ENCODE measurements at places on chromosomes 6 and 20.

GRCh38 chr6:131789219-131789618 is 18.6 kb upstream of the ENPP1 start:
- DNase-seq = no peak

DNA sequence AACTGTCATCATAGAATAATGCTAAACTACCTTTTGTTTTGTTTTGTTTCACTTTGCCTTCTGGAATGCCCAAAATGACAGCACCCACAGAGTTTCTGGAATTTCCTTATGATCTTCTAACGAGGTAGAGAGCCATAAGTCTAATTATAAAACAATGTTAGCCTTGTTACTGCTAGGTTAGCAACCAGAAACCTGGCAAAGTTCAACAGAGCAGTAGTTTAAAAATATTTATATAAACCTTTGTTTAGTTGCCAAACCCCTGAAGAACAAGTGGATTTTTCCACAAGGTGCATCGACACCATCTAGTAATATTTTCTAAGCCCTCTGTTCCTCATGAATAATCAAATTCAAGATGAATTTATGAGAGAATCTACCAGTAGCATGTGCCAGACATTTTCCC is 27.6 kb upstream of the IPCEF1 start:
- no peak for DNase-seq

DNA sequence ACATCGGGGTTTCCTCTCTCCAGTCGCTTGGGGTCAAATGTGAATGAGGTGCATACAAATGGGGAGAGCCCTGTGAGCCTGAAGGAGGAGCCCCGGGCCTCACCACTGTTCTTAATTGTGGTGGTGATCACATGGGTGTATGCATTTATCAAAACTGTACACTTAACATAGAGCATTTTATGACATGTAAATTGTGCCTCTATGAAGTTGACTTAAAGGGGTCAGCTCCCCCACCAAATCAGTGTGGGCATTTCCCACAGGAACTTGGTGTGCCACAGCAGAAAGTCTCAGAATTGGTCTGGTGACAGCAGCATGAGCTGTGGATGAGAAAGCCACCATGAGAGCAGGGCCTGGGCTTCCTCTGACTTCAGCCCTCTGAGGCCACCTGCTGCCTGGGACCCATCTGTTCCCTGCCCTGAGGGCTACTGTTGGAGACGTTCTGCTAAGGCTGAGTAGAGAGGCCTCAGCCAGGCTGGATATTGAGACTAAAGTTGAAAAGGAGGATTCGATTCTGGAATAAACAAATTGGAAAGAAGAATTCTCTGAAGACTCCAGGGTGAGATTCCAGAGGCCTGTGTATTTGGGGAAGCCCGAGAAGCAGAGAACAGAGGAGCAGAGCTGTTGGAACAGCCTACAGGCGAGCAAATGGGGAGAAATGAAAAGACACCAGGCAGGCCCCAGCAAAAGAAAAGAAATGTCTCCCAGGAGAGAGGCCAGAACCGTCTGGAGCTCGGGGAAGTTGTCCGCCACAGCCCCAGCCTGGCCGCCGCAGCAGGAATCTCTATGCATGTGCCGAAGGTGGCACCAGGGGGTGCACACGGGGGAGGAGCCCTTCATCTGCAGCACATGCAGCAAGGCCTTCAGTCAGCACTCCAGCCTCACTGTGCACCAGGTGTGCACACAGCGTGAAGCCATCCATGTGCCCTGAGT is 37.6 kb upstream of the XRN2 start:
- DNase-seq = no peak

DNA sequence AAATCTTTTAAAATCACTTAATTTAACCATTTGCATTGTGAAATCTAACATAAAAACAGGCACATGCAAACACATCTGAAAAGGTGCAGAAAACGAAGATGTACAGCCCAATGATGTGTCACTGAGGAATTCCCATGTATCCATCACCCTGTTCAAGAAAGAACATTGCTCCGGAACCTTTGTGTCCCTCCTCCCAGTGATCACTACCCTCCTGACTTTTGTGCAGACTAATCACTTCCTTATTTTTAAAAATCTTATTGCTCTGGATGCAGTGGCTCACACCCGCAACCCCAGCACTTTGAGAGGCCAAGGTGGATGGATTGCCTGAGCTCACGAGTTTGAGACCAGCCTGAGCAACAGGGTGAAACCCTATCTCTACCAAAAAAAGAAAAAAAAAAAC is 14.6 kb downstream of the GINS1 start:
- DNase-seq = no peak

DNA sequence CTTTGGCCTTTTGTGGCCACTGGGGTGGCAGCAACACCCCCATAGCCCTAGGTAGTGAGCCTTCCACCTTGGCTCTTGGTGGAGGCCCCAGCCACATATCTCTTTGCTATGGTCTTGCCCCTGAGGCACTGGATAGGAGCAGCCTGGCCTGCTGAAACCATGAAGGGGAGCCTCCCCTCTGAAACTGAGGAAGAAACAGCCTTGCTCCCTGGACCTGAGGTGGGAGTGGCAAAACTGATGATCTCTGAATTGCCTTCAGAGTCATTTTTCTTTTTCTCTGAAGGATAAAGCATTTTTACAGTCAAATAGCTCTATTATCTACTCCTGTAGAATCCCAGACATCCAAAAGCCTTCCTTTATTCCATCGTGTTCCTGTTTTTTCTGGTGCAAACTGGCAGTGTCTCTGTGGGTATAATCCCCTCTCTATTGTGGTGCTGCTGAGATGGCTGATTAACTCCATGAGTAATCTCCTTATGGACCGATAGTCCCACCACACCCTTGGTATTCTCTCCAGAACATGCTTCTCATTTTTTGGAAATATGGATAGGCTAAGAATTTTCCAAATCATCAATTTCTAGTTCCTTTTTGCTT is 22.0 kb upstream of the PRSS35 start:
- DNase-seq = no peak

GRCh38 chr20:36744764-36745191 is 1.1 kb downstream of the NDRG3 start:
- DNase-seq = no peak

- DNase-seq = no peak
Measured at GRCh38 chr6:5249451-5250122, 11.2 kb downstream of the LYRM4 start.

DNA sequence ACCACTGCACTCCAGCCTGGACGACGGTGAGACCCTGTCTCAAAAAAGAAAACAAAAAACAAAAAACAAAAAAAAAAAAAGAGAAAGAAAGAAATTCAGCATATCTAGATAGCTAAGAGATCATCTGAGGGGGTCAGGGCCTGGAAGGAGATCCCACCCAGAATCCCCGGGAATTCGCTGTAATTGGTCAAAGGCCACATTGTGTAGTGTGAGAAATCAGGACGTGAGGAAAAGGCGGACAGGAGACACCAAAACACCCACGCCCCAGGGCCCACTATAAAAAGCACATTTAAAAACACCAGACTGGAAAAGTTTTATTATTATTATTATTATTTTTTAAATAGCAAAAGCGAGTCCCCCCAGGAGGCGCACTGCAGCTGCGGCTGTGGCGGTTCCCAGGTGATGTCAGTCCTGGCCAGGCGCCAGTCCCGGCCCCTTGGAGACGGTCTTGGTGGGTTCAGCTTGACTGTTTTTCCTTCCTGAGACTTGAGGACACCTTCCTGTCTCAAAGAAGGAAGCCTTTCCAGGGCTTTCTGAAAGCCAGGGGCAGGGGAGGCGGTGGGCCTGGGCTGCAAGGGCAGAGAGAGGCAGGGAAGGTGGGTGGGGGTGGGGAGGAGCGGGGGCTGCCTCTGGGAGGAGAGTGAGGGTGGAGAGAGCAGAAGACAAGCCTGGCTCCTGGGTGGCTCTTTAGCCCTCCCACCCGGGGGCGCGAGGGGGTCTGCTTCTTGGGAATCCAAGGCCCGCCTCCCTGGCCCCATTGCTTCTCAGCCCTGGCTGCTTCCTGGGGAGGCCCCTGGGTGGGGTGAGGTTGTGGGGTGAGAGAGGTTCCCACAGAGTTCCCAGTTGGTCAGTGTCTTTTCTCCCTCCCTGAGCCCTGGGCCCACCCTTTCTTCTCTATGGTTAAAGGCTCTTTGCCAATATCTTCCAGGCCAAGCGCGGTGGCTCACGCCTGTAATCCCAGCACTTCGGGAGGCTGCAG is 14.5 kb downstream of the TCF15 start:
- no peak for DNase-seq

GRCh38 chr6:89956182-89956581 is 61.9 kb downstream of the GJA10 start:
- DNase-seq = no peak

GRCh38 chr6:134173366-134173725 is 120.9 kb upstream of the SLC2A12 start:
- no peak for DNase-seq

- no peak for DNase-seq
Measured at GRCh38 chr6:110662490-110663211, 152.6 kb downstream of the CDK19 start.

DNA sequence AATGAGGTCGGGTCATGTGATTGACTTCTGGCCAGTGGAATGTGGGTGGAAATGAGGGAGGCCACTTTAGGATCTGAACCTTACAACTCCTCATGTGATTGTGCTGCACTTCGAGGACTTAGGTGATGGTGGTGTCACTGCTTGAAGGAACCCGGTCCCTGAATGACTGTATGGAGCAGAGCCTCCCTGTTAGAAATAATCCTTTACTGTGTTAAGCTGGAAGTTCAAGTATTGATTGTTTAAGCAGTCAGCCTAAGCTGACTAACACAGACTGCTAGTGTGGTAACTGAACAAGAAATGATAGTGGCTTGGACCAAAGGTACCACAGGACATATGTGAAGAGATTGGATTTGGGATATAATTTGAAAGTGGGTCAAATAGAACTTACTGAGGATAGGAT is 138.0 kb downstream of the OPN5 start:
- DNase-seq = no peak

DNA sequence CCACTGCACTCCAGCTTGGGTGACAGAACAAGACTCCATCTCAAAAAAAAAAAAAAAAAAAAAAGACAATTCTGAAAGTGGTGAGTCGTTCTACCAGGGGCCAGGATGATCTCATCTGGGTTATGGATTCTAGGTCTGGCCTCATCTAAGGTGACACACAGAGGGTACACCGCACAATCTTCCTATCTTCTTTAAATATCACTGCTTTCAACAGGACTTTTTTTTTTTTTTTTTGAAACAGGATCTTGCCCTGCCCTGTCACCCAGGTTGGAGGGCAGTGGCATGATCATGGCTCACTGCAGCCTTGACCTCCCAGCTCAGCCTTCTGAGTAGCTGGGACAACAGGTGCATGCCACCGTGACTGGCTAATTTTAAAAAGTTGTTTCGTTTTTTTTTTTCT is 67.7 kb downstream of the SLC16A10 start:
- no peak for DNase-seq

DNA sequence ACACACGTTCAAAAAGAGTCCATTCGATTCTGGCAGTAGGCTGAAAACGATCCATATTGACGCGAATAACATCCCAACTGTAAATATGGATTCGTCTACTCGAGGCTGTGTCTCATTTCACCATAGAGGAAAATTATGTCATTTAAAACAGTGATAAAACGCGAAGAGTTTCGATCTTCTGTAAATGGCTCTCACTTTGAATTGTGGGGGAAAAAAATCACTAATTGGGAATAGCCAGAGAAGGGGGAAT is 845 bp upstream of the MARCKS start:
- no peak for DNase-seq

DNA sequence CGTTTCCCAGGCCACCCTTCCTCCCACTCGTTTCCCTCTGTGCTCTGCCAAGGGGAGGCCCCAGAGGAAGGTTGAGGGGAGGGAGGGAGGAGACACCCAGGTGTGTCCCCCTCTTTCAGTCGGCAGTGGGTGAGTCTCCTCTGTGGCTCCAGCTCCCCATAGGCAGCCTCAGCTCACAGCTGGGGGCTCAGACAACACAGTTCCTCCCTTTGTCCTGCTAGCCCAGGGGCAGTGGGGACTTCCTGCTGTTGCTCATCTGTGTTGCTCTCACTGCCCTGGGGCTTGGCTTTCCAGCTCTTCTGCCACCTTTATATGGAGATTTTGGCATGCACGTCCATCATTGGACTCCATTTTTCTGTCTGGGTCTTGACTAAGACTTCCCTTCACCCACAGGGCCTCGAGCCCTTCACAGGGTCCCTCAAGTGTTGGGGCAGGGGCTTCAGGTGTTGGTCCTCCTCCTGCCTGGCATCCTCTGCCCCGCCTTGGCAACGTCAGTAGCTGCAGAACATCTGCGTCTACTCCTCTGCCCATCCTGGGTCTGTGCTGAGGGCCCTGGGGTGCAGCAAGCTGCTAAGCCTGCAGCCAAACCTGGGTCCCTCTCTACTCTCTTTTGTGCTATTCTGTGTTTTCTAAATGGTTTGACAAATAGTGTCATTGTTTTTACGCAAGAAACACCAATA is 190.6 kb upstream of the PMEPA1 start:
- no peak for DNase-seq

DNA sequence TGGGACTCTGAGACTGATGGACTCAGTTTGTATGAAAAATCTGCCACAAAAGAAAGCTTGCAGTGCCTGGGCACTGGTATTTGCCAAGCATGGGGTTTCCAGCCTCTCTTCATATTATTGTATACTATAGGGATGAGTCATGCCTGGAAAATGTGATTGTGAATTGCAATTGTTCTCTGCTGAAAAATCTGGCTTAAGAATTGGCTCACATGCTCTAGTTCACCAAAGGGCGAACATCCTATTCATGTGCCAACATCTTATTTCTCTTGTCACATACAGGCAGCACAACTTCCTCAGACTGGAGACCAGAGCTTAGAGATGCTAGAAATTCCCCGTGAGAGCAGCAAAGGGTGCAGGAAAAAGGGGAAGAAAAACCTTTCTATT is 103.6 kb upstream of the KCNK16 start:
- DNase-seq = no peak

GRCh38 chr20:33450867-33451266 is 7.3 kb upstream of the SNTA1 start:
- DNase-seq = no peak

DNA sequence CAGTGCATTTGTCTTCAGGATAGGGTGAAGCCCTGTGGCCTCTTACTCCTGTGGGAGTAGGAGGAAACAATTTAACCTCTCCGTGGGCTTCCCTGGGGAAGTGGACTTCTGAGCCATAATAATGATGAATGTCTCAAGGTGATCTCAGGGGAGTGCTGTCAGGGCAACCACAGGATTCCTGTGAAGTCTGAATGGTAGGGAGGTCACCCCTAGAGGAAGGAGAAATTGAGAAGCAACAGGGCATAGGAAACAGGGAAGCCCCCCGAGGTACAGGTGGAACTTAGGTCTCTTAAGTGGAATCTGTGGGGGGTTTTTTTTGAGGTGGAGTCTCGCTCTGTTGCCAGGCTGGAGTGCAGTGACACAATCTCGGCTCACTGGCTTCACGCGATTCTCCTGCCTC is 26.9 kb downstream of the STK35 start:
- DNase-seq = no peak

- no peak for DNase-seq
Measured at GRCh38 chr20:1327827-1328679, 886 bp downstream of the SDCBP2 start.
